ENCODE measurements at places on chromosomes 7 and 10.

DNA sequence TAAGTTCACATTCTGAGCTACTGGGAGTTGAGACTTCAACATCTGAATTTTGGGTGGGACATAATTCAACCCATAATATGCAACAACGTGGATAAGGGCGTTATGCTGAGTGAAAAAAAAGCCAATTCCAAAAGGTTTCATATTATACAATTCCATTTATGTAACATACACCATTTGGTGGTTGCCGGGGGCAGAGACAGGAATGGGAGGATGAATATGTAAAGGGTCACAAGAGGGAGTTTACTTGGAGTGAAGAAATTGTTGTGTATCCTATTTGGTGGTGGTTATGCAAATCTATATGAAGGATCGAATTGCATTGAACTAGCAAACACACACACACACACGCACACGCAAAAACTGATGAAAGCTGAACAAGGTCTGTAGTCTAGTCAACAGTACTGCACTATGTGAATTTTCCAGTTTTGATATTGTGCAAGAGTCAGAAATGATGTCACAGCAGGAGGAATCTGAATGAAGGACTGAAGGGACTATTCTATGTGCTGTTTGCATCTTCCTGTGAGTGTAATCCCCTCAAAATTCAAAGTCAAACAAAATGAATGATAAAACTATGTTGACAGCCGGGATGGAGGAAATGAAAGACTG is 249.2 kb upstream of the HABP2 start:
- no peak for DNase-seq

- DNase-seq: no peak
Observed at GRCh38 chr7:2270495-2270894, 28.5 kb downstream of the NUDT1 start.

- DNase-seq: no peak
Observed at GRCh38 chr7:92737706-92738105, 98.7 kb downstream of the CDK6 start.

DNA sequence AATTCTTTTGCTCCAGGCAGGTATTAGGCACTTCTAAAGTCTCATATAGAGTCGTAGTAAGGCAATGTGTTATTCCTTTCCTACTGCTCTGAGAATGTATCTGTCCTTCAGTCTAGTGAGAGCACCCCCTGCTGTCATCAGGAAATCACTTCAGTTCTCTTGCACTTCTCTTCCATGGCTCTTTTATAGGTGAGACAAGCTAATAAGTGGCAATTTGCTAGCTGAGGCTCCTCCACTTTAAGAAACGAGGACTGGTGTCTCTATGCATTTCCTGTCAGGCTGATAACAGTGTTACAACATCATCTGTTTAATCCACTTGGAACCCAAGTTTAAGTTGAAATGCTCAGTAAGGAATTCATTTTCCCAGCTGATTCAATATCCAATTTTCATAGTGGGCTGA is 350.6 kb downstream of the TFEC start:
- DNase-seq: peak; percentile 9

DNA sequence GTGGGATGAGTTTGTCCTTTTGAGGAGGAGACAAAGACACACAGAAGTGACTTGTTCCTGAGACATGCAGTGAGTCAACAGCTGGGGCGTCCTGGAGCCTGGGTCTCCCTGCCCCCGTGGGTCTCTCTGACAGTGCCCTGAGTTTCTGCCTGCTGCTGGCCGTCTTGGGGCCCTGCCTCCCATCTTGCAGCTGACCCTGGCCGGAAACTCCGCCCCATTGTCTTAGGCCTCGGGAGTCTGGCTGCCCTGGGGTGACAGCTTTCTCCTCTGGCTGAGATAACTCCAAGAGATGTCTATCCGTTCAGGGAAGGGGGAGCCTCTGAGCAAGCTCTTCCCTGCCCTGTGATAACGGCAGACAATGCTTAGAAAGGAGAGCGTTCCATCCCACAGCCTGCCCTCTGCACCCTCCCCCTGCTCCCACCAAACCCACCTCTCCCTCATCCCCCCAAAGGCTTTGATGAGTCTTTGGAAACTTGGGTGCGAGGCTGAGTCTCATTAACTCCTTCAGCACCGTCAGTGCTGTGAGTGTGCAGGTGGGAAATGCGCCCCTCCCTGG is 69.5 kb upstream of the PODXL start:
- no peak for DNase-seq

GRCh38 chr7:101553771-101554445 is 75.2 kb downstream of the MYL10 start:
- no peak for DNase-seq

DNA sequence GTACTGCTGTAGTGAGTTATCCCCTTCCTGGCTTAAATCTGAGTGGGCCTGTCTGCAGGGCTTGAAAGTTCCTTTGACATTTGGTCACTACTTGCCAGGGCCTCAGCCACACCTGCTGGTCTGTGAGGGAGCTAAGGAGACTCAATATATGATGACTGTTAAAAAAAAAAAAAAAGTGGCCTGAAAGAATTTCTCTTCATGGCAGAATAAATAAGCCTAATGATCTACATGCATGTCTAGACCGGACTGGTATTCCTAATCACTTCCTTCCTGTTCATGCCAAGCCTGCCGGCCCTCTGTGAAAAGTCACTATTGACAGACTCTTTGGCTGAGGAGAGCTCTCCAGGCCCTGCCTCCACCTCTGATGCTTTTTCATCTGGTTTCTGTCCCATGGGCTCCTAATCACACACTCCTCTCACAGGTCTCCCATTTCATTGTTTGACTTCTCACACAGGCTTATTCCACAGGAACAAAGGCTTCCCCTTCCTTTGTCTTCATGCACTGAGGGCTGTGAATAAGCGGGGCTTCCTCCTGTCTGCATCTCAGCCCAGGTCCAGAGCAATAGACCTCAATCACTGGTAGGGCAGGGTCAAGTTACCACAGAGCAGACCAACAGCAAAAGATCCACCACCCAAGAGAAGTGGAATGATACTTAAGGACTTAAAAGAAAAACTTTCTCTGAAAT is 99.1 kb upstream of the SEC61G start:
- DNase-seq: no peak

GRCh38 chr10:62650411-62650810 is 154.1 kb upstream of the ADO start:
- no peak for DNase-seq

DNA sequence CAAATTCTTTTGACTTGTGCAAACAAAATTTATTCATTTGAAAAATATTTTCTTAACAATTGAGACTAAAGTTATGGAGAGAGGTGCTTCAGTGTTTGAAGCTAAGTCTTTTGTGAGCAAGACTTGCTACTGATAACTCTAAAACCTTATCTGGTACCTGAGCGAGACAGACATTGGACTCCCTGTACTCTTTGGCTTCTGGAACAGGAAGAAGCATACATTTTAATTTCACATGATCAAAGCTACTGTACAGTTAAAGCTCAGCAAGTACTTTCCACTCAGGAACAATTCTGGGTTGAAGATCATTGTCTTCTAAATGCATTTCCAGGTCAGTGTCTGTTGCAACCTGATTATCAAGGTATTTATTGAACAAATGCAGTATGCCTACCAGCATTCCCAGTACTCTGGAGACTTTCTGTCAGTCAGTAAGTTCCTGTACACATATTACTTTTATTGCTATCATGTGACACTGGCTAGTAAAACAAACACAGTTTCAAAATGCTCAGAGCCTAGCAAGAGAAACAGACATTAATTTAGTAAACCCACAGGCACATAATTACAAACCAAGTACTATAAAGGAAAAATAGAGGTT is 42.4 kb downstream of the CABCOCO1 start:
- no peak for DNase-seq

GRCh38 chr7:130277763-130278643 is 11.3 kb downstream of the CPA2 start:
- no peak for DNase-seq

DNA sequence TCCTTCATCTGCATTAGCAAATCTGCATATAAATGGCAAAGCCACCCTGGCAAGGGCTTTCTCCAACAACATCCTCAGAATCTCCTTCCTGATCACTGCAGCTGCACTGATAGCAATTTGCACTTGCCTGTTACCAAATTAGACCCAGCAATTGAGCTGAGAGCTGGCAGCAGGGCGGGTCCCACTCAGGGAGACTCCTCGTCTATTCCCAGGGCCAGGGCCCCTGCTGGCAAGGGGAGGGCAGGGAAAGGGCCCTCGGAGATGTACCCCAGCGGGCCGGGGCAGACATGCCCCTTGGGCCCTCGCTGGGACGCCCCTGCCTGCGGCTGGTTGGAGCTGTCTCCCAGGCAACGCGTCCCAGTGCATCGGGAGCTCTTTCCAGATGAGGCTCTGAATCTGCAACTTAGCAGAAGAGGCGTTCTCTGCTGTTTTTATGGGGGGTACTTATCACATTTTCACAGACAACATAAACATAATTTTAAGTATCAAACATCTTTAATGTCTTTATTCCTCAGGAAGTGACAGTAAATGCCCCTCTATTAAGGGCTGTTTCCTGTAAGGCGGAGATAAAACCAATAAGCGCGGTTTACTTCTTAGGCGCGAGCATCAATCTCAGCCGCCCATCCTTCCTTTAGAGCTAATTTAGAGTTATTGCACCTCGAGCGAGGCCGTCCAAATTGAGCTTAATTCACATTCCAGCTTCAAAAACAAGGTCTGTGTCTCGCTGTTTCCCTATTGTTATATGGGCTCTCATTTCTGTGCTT is 249.0 kb upstream of the PPP2R2D start:
- no peak for DNase-seq

DNA sequence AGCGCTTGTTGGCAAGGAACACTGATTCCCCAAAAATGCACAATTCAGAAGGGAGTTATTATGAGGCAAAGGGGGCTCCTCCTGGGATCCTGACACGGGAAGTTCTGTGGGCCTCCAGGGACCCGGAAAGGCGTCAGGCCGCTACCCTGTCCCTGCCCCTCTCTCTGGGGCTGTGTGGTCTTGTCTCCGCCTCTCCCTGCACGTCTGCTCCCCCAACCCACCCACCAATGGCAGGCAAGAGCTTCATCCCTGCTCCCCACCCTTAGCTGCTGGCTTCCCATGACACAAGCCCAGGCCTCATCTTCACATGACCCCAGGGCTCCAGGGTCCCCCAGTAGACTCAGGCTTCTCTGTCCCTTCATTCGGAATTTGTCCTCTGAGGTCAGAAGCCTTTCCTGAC is 31.0 kb upstream of the ADRB1 start:
- no peak for DNase-seq

- DNase-seq: no peak
Observed at GRCh38 chr7:3289996-3290395, 11.1 kb upstream of the SDK1 start.

- DNase-seq: no peak
Observed at GRCh38 chr7:94971051-94971867, 63.9 kb downstream of the PPP1R9A start.

DNA sequence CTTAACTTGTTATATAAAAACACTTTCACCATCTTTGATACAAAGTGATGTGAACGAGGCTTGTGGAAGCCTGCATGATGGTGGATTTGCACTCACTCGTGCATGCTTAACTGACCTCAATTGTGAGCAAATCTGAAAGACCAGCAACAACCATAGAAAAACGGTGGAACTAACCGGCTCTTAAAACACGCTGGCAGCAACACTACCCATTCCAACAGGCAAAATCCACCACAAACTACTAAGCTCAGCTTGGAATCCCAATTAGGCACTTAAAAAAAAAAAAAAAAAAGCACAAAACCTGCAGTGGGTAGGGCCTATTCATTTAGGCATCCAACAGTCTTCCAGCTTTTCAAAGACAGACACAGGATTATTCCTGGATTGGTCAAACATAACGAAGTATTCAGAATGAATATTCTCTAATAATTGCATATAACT is 1.8 kb downstream of the GDI2 start:
- DNase-seq: no peak

DNA sequence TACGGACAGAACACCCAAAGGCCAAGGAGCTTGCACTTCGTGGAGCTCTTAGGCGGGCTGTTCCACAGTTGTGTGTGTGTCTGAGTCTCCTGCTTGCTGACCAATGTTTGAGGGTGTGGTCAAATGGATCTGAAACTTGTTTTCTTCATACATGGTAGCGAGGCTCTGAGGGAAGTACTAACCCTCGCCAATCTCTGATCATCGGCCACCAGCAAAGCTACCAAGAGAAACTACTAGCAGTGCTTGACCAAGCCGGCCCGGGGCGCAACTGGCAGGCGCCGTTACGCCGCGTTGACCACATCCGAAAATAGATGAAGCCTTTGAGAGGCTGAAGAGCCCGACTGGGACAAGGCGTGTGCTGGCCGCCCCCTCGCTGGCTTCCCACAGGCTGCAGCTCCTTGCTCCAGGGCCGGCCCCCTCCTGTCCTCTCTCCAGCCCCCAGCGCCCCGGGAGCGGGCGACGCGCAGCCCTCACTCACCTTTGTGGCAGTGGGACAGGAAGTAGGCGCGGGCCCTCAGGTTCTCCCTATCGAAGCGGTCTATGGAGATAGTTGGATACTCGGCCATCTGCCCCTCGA is 384 bp downstream of the DCLRE1C start:
- no peak for DNase-seq

GRCh38 chr7:94338921-94339371 is 55.7 kb upstream of the COL1A2 start:
- no peak for DNase-seq

- DNase-seq: peak; percentile 98
Observed at GRCh38 chr7:92528188-92528957, at the start of the genes PEX1 and RBM48. Gene PEX1 (minus strand): TSS chr7:92528520. CDS start chr7:92528435, 85 bp downstream. Gene RBM48 (plus strand): TSS chr7:92528795. CDS start chr7:92528814, 19 bp downstream.

GRCh38 chr10:54613162-54613561 is 187.9 kb downstream of the PCDH15 start:
- no peak for DNase-seq

DNA sequence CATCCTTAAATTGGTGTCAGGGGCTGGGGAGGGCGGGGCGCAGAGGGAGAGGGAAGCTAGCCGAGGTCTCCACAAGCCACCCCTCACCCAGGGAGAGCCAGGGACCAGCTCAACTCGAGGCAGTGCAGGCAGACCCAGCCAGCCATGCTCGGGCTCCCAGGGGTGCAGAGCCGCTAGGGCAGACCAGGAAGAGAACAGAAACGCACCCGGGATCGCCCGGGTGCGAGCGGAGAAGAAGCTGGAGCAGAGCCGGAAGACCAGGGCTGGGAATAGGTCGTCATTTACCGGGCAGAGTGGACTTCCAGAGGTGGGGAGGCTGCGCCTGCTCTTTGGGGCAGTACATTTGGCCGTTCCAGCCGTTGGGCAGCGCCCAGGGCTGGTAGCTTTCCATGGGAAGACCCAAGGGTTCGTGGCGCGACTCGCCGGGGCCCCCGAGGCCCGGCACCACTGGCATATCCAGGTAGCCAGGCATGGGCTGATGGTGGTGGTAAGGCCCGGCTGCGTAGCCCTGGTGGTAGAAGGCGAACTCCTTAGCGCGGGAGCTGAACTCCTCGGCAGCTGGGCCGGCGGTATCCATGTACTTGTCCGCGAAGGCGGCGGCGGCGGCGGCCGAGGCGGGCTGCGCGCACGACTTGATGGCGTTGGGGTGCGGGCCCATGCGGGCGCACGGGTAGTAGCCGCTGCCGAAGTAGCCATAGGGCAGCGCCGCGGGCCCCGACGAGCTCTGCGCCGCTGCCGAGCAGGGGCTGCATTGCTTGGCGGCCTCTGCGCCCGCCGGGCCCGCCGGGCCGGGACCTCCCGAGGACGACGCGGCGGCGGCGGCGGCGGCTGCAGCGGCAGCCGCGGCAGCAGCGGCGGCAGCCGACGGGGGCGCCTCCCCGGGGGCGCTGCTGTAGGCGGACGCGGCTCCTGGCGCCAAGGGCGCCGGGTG is 755 bp downstream of the HOXA13 start:
- no peak for DNase-seq

GRCh38 chr10:5458425-5458824 is 40.9 kb downstream of the CALML5 start:
- DNase-seq: no peak

All from NCI-H1048 (cell line).